ENCODE measurements at places on chromosomes 6 and 20.
A peak's percentile ranks its signal among the peaks of the same experiment; 100 is the strongest.

DNA sequence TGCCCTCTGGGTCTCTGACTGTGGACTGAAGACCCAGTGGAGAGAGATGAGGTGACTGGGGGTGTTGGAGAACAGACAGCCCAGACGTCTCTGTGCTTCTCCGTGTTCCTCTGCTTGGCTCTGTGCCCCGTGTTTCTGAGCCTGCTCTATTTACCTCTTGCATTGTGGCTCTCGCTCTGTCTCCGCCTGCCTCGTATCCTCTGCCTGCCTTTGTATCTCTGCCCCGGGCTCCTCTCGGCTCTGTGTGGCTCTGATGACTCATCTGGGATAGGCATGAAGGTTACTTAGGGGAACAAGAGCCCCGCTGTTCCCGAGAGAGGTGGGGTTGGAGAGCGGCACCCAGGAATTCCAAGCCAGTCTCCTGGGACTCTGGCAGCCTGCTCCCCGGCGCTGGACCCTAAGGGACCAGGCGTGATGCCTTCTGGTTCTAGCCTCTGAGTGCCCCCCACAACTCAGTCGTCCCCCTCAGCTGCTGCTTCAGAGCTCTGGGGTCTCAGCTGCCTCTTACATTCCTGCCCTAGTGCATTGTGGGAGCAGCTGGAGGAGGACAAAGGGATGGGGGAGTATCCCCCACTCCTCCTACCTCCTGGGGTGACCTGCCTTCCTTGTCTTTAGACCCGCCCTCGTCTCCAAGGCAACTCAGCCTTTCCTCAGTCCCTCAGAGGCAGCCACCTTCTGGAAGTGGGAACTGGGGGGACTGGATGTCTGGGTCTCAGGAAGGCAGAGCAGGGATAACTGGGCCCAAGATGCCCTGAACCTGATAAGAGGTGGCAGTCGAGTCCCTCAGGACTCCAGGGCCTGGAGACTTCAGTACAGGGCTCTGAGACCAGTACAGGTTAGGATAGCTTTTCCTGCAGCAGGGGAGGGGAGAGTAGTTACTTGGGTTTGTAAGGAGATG lies 1.9 kb downstream of the DDR1 start:
- peak; percentile 92 for DNase-seq

DNA sequence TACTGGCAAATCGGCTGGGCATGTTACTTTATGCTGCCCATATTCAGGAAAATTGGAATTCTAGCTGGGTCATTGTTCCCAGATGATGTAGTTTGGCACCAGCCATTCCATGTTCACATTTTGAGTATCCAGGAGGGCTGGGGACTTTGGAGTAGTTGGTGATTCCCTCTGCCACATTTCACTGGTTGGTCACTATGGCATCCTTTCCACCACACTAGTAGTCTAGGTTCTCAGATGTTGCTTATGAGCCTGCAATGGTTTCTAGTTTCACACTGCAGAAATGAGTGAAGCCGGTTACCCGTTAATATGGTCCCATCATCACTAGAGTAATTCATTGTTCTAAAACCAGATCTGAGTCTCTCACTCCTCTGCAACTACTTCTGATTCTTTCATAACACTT lies 4.6 kb downstream of the PTPN1 start:
- no peak for DNase-seq

GRCh38 chr6:46690141-46690755 lies 2.6 kb downstream of the TDRD6 start:
- no peak for DNase-seq

- no peak for DNase-seq
Observed at GRCh38 chr6:52595796-52596130, 18.9 kb upstream of the TRAM2 start.

DNA sequence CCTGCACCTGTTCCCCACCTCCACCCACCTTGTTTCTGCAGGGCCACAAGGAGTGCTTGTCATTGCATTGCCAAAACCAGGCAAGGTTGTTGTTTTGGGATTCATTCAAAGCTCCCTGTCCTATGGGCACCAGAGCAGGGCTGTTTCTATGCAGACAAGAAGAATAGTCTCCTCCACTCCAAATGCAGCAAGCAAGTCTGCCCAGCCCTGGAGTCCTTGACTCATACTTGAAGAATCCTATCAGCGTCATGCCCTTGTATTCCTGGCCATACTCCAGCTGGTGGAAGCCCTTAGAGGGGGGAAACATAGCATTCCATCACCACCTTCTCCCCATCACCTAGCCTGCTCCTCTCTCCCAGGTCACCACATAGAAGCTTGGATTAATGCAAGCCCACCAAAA lies 145.3 kb upstream of the ECI2 start:
- peak; percentile 38 for DNase-seq

DNA sequence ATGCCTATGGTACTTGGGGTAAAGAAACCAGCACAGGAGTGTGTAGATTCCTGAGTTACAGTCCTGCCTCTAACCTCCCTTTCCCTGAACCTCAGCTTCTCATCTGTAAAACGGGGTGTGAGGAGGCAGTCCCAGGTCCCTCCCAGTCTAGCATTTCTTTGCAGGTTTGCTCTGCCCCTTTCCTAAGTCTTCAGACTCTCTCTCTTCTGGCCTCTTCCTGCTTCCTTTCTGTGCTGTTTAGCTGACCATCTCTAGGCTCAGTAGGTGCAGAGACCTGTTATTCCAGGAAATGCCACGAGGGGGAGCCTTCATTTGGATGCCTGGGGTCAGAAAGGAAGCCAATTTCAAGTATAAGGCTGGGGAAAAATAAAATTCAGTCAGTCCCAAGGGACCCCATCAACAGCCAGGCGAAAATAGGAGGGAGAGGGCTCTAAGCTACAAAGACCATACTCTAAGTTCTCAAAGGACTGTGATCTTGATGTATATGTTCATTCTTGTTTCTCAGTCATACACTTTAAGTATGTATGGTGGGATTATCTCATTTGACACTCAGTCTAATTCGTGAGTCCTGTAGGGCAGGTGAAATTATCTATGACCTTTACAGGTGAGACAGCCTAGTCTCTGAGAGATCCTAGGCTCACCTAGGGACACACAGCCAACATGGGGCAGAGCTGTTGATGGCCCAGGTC lies 89.1 kb downstream of the NCR2 start:
- peak; percentile 76 for DNase-seq

DNA sequence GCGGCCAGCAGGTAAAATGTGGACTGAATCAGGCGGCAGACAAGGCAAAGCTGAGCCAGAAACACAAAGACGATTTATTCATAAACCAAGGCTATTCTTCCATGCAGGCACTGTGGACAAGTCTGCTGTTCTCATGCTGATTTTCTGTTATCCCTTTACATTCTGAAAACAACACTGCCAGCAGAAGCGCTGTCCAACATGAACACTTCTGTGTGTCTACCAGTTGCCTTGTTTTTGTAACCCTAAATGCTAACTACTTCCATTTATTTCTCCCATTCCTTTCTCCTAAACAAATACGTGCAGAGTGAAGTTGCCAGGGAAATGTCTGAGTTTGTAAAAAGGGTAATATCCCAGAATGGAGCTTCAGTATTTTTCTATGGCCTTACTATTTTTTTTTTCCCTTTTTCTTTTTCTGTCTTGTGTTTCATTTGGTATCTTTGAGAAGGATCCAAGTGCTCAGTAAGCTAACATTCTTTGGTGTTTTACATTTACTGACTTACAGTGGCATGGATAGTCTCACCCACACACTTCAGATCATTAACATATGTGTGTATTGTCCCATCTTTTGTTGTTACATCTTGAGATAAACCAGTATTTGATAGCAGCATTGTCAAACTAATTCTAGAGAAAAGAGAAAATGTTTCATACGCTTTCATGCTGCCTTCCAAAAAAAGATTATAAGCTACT lies 1308.9 kb upstream of the MAP3K7 start:
- no peak for DNase-seq

DNA sequence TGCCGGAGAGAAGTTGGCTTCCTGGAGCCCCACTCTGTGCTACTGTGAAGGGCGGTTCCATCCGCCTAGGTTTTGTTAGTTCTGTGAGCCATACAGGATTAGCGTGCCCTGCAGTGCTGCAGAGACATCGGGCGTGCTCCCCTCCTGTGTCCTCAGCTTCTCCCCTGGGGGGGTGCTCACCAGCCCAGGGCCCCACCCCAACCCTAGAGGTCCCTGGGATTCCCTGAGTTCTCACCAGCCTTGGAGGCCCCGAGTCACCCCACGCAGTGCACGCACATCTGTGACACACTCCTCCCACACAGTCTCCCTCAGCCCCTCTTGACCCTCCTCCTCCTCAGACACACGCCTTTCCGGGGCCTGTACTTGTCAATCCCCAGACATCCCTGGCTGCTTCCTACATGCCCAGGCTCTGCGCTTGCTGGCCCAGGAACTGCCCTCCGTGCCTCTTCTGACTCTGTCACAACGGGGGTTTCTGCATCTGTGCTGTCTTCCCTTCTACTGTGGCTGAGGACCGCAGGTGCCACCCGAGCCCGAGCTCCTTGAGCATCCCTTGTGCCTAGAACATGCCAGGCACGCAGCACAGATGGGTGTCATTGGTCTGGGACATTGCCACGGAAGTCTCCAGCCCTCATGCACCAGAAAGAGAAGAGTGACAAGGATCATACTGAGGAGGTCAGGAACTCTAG lies 123.2 kb upstream of the RPS6KA2 start:
- no peak for DNase-seq

GRCh38 chr20:15171016-15171415 lies 833.6 kb upstream of the FLRT3 start:
- no peak for DNase-seq

DNA sequence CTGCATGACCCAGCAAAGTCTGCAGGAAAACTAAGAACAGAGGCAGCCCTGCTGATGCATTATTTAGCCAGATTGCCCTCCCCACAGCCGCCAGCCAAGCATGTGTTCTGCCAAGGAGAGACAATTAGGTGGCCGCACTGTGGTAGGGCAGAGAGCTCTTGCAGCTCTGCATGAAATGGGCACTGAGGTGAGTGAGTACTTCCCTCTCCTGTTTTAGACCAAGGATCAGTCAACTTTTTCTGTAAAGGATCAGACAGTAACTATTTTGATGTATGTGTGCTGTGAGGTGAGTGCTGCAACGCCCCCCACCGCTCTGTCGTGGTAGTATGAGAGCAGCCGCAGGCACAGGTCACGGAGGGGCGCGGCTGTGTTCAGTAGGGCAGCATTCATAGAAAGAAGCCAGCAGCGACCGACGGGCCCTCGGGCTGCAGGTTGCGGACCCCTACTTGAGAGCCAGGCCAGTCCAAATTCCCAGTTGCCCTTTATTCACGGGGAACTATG lies 23.8 kb upstream of the FAM50B start:
- DNase-seq: peak; percentile 62

DNA sequence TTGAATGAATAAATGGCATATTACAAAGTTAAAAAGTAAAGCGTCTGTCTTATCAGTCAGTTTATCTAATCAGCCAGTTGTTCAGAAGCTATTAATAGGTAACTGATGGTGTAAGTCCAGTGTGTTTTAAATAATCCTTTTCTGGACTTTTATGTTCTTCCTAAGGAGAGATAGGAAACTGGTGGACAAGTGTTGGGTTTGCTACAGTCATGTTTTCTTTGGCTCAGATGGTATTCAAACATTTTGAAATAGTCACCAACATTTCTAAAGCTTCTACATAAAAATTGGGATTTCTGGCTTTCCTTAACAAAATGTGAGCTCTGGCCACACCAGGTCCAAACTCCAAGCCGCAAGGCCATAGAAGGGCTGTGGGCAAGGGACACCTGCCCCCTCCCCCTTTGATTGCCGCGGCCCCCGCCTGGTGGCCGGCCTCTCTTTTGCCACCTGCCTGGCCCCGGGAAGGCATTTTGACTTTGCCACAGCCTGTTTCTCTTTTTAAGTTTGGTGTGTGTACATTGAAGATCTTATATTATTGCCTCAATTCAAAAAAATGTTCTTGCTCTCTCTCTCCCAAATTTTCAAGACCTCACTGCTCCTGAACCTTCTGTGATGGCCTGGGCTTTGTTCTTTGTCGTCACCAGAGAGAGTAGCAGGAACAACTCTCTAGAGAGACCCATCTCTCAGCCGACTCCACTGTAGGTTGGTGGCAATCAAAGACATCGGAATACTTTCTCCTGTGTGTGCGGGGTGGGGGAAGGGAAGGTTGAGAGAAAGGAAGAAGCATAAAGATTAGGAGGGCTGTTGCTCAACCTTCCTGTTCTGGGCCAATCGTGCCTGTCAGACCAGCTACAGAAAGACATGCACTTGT lies 84.0 kb upstream of the ZNF217 start:
- peak; percentile 33 for DNase-seq

DNA sequence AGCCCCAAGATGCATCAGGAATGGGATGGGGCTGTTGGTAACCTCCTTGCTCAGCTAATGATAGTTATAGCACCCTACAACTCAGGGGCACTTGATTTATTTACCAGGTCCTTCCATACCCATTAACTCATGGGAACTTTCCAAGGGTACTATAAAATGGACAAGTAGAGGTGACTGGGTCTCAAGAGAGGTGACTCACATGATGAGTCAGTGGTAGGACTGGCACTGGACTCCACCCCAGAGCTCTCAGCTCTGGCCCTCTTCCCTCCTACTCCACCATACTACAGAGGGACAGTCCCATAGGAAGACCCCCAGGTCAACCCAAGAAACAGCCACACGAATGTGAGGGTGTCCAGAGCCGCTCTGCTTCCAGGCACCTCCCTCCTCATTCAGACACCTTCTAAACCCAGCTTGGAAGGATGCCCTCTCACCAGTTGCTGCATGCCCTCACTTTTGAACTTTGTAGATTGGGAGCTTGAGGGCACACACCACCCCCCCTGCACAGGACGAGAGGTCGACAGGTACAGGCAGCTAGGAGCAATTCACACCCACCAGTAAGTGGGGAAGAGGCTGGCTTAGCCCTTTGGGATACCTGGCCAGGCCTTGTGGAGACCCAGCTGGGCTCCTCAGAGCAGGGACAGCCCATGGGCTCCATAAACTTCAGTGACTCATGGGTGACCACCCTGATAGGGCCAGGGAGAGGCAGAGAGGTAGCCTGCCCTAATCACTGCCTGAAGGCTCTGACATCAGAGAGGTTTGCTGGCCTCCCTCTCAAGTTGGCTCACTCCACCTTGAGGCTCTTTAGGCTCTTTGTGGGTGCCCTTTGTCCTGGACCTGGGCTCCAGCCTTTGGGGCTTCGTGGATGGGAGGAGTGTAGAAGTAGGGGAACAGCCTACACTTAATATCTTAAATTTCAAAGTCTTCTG lies 81.6 kb upstream of the MLN start:
- no peak for DNase-seq

- DNase-seq: no peak
Observed at GRCh38 chr6:138004430-138005287, 102.6 kb downstream of the PERP start.

DNA sequence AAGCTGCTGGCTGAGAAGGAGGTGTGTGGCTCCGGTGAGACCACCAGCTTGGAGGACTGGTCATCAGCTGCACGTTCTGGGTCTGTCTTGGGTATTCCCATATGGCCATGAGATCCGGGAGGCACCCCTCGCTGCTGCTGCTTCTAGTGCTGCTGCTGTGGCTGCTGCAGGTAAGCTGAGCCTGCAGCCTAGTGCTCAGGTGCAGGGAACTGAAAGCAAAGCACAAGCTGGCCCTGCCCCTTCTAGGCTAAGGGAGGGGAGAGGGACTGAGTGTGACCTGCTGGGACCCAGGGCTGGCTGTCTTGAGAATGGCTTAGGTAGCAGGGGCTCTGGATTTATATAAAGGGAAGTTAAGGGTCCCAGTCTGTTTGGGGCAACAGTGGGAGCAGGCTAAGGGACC lies 403 bp downstream of the CDH26 start:
- peak; percentile 26 for DNase-seq

All from iPS-NIHi11 (cell line).